HepG2 (cell line): ENCODE measurements at places on chromosomes 2 and 18.

DNA sequence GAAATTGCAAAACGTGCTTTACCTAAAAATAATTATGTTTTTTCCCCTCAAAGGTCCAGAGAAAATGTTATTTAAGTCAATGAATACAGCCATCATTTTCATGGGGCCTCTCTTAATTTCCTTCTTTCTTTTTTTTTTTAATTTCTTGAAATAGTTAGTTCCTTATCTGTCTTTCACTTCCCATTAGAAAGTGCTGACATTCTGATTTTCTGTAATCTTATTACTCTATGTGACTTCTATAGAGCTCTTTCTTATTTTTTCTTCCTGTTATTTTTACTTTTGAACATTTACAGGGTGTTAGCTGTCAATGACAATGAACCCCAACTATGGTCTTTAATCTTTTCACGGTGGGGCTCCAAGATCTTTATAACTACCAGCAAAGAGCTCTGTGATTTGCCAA, 30.0 kb downstream of the CTLA4 start:
- no peak for DNase-seq

DNA sequence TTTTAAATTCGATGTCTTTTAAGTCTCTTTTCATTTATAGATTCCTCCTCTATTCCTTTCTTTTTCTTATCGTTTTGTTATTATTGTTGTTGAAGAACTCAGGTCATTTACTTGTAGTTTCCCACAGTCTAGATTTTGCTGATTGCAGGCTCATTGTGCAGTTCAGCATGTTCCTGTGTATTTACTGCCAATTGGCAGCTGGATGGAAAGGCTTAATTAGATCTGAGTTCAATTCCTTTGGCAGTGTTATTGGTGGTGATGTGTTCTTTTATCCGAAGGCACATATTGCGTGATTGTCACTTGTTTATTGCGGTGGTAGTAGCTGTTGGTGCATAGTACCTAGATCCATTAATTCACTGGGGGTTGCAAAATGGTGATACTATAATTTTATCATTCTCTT, 180.7 kb downstream of the BABAM2 start:
- DNase-seq = no peak

- DNase-seq = no peak
Observed at GRCh38 chr2:53755121-53755520, 12.5 kb upstream of the CHAC2 start.

DNA sequence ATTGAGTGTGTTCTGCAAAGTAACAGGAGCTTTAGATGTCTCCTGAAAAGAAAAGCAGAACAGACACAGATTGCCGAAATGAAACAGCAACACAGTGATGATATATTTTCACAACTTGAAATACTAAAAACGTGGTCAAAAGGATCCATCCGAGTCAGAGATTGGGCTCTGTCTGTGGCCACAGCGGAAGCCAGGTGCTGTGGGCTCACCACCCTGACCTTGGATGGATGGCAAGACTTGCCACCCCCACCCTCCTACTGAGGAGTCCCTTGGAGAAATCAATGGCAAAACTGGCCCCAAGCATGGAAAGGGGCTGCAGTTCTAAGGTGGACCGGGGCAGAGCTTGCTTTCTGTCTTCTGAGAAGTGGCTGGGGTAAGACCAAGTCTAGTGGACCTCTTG, 31.4 kb upstream of the ACKR3 start:
- DNase-seq = no peak

- no peak for DNase-seq
Observed at GRCh38 chr2:146461068-146461467, 1383.8 kb upstream of the ACVR2A start.

- DNase-seq = no peak
Observed at GRCh38 chr2:60519231-60519863, 34.1 kb downstream of the BCL11A start.

- DNase-seq = no peak
Observed at GRCh38 chr2:239959059-239959971, 65.8 kb downstream of the NDUFA10 start.

DNA sequence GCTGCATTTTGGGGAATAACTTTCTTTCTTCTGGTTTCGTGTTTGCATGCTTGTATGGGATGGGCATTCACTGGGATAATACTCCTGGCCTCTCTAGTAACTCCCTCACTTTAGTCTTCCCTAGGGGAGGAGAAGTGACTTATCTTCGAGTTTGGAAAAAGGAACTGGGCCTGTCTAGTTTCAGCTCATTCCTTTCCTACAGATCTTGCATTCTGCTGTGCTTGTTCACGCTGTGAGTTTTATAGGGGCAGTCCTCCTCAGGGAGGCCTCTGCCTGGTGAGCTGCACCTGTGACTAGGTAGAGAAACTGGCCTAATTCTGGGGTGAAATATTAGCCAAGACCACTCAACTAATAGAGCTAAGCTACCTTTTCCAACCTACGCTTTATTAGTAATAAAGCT, 50.9 kb downstream of the PHLPP1 start:
- no peak for DNase-seq

GRCh38 chr2:207474863-207475485, 54.8 kb upstream of the CREB1 start:
- peak; percentile 47 for DNase-seq

DNA sequence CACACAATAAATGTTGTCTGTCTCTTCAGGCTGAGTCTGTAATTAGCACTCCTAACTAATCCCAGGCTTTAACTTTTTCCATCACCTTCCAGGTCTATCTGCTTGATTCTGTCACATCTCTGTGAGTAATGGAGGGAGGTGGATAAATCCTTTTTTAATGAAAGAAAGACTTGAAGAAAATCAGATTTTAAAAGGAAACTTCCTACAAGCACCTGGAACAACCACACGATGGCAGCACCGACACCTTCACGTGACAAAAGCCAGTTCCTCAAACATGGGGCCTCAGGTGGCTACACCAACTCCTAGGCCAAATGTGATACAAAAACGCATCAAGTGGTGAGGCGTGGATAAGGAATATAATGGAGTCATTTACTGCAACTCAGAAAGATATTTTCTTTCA, 41.8 kb downstream of the TGFBRAP1 start:
- DNase-seq = peak; percentile 21

- DNase-seq = no peak
Observed at GRCh38 chr2:208280933-208281332, 14.9 kb downstream of the PIKFYVE start.

GRCh38 chr18:37805773-37806404, 240.3 kb upstream of the CELF4 start:
- DNase-seq = no peak

- DNase-seq = no peak
Observed at GRCh38 chr2:20523073-20523798, 76.4 kb downstream of the RHOB start.

DNA sequence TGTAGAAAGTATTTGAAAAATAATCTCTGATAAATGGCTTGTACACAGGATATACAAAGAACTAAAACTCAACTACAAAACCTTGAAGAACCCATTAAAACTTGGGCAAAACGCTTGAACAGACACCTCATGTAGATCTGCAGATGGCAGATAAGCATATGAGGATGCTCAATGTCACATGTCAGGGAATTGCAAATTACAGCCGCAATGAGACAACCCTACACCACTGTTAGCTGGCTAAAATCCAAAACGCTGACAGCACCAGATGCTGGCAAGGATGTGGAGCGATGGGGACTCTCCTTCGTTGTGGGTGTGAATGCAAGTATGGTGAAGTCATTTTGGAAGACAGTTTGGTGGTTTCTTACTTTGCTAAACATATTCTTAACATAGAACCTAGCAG, 53.7 kb downstream of the SNTG2 start:
- DNase-seq = no peak

DNA sequence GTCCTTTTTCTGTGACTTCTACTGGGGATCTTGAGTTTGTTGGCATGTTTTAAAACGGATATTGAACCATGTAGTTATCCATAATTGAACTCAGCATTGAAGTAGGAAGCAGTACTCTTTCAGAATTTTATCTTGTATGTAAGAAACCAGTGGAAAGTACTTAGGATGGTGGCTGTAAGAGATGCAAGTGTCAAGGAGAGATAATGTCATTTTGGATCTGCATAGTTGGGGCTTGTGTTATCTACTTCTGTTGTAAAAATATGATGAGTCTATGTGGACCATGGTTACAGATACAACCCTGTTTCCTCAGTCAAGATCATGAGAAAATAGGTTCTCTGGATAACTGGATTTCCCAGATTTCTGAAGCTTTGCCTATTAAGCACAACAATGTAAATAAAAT, 113.7 kb downstream of the NAB1 start:
- no peak for DNase-seq

GRCh38 chr2:19835781-19836281, 66.0 kb downstream of the TTC32 start:
- no peak for DNase-seq

DNA sequence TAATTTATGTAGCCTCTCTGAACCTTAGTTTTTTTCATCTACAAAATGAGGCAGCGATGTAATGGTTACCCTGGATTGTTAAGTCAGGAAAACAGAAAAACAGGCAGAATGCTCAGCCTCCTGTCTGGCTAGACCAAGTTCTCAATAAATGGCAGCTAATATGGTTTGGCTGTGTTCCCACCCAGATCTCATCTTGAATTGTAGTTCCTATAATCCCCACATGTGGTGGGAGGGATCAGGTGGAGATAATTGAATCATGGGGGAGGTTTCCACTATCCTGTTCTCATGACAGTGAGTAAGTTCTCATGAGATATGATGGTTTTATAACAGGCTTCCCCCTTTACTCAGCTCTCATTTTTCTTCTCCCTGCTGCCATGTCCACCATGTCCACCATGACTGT, 220.0 kb downstream of the CMPK2 start:
- no peak for DNase-seq

DNA sequence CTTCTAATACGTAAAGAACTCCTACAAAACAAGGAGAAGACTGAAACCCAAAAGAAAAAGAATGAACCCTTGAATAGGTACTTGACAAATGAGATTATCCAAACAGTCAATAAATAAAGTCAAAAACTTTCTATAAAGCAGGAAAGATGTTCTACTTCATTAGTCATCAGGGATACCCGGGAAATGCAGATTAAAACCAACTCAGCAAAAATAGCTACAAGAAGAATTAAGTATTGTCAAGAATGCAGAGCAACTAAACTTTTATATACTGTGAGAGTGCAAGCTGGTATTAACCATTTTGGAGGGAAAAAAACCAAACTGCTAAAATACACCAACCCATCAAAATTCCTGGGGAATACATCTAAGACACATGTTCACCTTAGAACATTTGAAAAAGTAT, 10.4 kb downstream of the TXNL1 start:
- DNase-seq = no peak

DNA sequence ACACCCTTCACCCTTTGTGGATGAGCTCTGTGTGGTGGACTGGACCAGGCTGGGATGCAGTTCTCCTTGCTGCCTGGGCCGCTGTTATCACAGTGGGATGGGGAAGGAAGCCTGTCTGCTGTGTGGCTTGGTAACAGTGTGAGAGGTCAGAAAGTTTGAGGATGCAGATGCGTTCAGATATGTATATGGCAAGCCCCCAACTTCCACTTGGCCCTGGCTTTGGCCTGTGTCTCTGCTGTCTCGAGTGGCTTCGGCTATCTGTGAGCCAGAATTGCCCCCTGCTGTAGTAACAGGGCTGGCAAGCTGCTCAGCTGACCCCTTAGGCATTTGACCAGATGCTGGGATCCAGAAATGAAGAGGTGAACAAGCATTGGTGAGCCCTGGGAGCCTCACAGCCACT, 106.8 kb downstream of the WDSUB1 start:
- no peak for DNase-seq

DNA sequence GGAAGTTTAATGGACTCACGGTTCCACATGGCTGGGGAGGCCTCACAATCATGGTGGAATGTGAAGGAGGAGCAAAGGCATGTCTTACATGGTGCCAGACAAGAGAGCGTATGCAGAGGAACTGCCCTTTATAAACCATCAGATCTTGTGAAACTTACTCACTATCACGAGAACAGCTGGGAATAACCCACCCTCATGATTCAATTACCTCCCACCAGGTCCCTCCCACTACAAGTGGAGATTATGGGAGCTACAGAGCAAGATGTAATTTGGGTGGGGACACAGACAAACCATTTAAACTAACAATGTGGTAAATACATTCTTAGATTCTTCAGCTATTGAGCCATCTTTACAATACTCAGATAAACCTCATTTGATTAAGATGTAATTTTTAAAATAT, 176.1 kb downstream of the SH3BP4 start:
- DNase-seq = no peak

DNA sequence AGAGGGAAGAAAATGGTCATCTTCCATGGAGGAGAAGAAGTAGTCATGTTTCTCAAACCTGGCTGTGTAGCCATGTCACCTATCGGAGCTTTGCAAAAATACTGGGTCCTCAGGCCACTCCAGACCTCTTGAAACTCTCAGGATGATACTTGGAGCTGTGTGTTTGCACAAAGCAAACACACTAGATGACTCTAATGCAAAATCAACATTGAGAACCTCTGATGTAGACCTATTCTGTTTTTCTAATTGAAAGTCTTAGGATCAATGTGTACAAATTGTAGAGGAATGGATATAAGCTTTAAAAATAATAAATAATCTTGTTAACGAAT, 444.3 kb downstream of the RND3 start:
- DNase-seq = no peak

DNA sequence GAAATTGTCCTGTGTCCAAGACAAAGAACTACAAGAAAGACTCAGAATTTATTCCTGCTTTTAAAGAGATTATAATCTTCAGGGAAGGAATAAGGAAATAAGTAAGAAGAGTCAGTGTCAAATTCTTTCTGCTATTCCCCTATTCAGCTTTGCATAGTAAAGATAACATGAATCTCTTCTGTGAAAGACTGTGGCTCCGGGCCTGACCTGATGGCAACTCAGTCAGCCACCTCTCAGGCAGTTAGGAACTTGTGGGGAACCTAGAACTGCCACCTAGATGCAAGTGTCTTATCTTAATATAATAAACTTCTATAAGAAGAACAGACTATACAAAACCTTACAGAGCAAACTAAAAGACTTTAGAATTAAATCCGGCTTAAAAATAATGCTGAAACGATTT, 382.0 kb downstream of the RAD51AP2 start:
- no peak for DNase-seq

- DNase-seq = no peak
Observed at GRCh38 chr18:21747764-21748693, 7.4 kb downstream of the MIB1 start.

GRCh38 chr2:86818114-86818801, 27.5 kb upstream of the CD8A start:
- DNase-seq = no peak

DNA sequence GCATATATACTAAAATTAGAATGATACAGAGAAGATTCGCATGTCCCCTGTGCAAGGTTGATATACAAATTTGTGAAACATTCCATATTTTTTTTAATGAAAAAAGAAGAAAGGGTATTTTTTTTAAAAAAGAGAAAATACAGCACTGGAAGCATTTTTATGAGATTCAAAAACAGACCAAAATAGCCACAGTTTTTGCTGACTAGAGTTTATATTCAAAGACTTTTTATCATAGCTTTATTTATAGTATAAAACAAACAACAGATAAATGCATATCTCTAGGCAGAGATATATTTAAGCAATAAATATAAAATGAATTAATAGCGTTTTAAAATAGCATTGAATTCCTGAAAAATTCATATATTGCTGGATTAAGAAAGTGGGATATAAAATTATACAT, 436.5 kb upstream of the ACVR2A start:
- no peak for DNase-seq

- DNase-seq = no peak
Observed at GRCh38 chr2:102350137-102350793, 5.3 kb upstream of the IL18R1 start.
